Activated CD4-positive, alpha-beta memory T cell treated with anti-CD3 and anti-CD28 coated beads for 36 hours (primary cell): ENCODE measurements at places on chromosomes 13 and 19. TPM values are rescaled to one million over a fixed set of nuclear protein-coding genes. Genes with fewer than 3 reads are reported as not detected.

The PSG3 gene
- not detected for total RNA-seq

The RASIP1 gene
- 0.19 TPM for total RNA-seq

The IGFL3 gene
- total RNA-seq, result not detected

The ZNF737 gene
- total RNA-seq, result 9.0 TPM

The ELANE gene
- not detected for total RNA-seq

The C13orf46 gene
- total RNA-seq, result 1.5 TPM

The LILRA2 gene
- not detected for total RNA-seq

The CYP4F8 gene
- total RNA-seq, result not detected

The ZNF829 gene
- total RNA-seq, result 3.8 TPM

The GALP gene
- not detected for total RNA-seq

The GRK1 gene
- total RNA-seq, result not detected

The ZNF470 gene
- 1.8 TPM for total RNA-seq

The SYCN gene
- not detected for total RNA-seq

The FAM216B gene
- total RNA-seq, result not detected

The PTPRS gene
- 0.69 TPM for total RNA-seq

The KLK4 gene
- total RNA-seq, result not detected

The DOHH gene
- 17.0 TPM for total RNA-seq
